Spleen (tissue), 13 donors: ENCODE measurements at places on chromosomes 1 and 21. TPM values are rescaled to one million over a fixed set of nuclear protein-coding genes. Genes with fewer than 3 reads are reported as not detected.

PCP4L1 gene
- 0.26 TPM for total RNA-seq

CLDN14 gene
- total RNA-seq, result not detected

DNTTIP2 gene
- 46.6 TPM for total RNA-seq

DNA sequence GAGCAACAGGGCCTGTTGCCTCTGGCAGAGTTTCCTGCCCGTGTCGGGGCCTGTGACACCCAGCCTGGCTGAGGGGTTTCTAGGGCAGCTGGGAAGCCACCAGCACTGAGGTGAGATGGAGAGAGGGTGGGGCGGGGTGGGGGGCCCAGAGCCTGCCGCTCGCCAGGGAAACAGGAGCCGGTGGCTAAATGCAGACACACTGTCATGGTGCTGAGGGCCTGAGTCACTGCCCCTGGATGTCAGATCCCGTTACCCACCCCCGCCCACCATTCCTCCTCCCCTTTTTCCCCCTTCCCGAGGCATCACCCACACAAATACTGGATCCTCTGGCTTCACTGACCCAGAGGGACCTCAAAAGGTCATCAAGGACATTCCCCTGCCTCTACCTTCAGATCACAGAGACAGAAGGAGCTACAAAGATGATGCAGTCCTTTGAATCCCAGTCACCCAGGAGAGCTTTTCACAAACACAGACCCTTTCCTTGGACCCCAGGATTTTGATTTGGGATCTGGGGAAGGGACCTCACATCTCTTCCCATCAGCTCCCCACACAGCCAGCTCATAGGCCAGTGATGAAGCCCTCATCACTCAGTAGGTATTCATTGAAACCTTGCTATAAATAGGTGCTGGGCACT, 1.9 kb upstream of the HSPB7 start:
- DNase-seq, result no peak

DNA sequence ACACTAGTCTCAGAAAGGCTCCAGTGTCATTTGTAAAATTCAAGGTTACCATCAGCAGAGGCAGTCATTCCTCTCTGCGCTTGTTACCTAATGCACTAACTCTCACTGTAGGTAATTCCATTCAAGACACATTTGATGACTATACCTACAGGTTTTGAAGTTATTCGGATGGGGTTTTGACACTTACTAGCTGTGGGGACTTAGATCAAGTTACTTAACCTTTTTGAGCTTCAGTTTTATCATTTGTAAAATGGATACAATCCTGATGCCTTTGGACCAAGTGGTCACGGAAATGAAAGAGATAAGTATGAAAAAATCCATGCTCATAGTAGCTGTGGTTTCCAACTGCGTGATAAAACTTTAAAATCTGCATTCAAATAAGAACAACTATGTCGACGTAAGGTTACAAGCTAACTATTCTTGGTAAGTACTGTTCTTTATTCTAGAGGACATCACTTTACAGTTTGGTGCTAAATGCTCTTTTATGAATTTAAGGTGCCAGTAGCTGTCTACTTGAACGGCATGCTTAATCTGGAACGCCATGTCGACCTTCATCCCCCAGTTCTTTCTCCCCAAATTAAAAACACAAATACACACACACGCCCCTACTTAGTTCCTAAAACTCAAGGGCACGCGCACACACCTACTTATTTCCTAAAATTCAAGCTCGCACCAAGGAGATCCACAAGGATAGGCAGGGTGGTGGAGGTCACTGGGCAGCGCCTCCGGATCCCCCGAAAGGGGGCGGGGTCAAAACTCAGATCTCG, 550 bp upstream of the NFYC start:
- no peak for DNase-seq

DNA sequence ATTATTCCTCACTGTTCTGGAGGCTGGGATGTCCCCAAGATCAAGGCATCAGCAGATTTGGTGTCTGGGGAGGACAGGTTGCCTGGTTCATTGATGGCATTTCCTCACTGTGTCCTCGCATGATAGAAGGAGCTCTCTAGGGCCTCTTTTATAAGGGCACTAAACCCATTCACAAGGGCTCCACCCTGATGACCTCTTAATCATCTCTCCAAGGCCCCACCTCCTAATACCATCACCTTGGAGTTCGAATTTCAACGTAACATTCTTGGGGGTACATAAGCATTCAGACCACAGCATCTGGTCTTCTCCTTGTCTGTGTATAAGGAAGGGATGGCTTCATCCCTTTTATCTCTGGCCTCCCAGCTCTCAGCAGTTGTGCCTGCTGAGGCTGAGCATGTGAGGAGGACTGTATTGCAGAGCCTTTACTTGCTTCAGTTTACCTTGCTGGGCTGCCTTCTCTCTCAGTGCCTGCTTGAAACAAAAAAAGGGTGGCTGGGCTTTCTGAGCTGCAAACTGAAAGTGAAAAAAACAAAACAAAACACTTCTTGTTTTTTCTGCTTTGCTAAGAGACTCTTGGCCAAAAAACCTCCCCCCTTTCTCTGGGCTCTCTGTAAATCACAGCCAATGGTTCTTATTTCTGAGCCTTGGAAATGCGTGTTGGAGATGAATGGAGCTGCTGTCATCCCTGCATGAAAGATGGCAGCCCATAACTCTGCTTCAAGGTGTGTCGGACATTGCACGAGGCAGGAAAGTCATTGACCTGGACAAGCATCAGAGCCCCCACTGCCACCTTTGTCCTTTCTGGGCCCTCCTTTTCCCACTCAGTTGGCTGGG, 75.8 kb downstream of the RHOU start:
- no peak for DNase-seq

DNA sequence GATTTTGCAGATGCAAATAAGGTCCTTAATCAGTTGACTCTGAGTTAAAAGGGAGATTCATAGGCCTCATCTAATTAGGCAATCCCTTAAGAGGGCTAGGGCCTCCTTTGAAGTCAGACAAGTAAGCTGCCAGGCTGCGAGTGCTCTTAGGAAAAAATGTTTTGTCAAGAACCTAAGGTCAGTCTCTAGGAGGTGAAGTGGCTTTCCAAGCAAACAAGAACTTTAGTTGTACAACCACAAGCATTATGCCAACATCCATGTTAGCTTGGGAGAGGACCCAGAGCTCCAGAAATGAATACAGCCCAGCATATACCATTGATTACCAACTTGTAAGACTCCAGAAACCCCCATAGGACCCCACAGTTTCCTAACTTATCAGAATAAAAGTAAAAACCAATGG, 1366.2 kb downstream of the PLA2G4A start:
- no peak for DNase-seq

DNA sequence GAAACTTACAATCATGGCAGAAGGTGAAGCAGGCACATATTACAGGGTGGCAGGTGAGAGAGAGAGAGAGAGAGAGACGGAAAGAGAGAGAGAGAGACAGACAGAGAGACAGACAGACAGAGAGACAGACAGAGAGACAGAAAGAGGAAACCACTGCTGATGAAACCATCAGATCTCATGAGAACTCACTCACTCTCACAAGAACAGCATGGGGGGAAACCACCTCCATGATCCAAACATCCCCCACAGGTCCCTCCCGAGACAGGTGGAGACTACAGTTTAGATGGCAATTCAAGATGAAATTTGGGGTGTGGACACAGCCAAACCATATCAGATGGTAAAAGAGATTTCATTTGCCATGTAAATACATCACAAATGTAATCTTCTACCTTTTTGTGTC, 708.1 kb downstream of the MRPL39 start:
- DNase-seq, result no peak

DNA sequence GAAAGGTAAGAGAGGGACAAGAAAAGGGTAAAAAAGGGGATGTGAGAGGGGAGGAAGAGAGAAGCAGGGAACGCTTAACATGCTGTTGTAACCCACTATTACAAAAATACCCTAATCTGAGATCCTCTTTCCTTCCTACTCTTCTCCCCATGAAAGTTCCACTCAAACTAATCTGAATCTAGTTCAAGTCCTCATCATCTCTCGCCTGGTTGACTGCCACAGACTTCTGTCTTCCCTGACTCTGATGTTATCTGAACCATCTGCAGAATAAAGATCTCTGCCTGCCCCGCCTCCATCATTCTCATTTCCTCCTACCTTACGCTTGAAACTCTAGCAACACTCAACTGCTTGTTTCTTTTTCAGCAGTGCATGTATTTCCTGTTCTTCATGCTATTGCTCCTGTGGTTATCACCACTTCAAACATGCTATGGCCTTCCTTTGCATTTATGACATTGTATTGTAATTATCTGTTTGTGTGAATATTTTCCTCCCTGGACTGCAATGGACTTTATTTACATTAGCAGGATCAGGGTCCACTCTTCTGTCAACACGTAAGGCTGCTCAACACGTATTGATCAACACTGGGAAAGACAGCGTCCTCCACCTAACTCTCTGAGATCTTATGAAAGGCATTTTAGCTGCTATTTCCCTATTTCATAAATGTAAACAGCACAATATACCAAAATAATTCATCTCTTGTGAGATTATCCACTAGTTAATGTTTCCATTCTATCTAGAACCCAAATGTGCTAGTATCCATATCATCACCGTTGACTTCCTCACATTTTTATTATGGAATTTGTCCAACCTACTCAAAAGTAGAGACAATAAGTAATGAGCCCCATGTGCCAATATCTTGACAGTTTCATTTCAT, 215.5 kb upstream of the USP25 start:
- no peak for DNase-seq

- no peak for DNase-seq
Measured at GRCh38 chr1:53871773-53872484, 17.7 kb downstream of the YIPF1 start.

GRCh38 chr1:28966617-28967016, 52.2 kb downstream of the EPB41 start:
- DNase-seq, result no peak

- no peak for DNase-seq
Measured at GRCh38 chr1:197998110-197998509, 80.9 kb downstream of the LHX9 start.

GRCh38 chr1:46068525-46068924, 63.9 kb downstream of the PIK3R3 start:
- DNase-seq, result no peak

DNA sequence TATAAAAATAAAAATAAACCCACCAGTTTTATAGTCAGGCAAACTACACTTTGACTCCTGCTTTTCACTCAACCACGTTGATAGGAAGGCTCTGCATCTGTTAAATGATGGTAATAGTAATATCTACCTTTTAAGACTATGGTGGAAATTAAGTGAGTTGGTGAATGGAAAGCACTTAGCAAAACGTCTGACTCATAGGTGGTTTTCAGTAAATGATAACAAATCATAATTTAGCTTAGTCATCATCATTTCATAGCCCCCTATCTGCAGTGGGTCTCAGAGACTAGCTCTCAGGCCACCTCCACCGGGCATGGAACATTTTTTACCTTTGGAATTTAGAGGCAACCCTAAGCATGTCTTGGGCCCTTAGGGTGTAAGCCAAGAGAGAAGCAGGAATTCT, 160.0 kb downstream of the PDE4B start:
- DNase-seq, result no peak

DNA sequence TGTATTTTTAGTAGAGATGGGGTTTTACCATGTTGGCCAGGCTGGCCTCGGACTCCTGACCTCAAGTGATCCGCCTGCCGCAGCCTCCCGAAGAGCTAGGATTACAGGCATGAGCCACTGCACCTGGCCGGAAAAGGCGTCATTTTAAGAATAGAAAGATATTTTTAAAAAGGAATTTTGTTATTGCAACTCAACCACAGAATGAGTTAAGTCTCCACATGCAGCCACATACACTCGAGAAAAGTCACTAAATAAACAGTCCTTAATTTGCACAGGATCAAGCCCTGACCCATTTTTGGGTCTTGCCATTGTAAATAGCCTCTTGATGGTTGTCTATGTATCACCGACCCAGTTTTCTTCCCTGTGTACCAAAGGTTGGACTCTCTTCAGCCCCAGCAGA, 85.5 kb downstream of the FBXO2 start:
- no peak for DNase-seq

DNA sequence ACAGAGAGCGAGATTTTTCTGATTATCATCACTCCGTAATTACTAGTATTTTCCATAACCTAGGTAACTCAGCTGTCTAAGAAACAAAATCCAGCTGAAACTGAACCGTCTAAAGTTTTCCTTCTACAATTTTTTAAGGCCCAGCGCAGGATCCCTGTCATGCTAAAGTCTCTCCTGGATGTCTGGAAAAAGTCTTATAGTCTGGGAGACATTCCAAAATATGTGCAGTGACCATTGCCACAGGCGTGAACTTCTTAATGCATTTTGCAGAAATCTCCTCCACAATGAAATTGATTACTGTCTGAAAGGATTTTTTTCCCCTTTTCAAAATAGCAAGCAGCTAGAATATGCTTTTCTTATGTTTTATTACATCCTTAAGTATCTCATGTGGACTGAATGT, 209.3 kb upstream of the C1orf105 start:
- no peak for DNase-seq
